ENCODE measurements at places on chromosomes 13 and 19.

DNA sequence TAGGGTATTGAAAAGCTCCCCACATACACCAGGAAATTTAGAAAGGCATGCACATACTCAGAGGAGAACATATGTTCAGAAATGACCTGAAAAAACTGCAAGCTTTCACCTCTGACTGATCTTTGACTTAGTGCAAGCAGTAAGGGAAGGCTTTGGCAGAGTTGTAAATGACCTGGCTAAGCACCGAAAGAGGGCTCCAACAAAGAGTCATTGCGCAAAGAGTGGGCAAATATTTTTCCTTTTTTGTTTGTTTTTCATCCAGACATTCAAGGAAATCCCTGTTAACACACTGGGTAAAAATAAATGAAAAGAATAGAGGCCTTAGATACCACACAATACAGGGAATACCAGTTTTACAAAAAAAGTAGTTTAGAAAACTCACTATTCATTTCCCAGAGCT lies 5.2 kb upstream of the ZNF233 start:
- DNase-seq = no peak

DNA sequence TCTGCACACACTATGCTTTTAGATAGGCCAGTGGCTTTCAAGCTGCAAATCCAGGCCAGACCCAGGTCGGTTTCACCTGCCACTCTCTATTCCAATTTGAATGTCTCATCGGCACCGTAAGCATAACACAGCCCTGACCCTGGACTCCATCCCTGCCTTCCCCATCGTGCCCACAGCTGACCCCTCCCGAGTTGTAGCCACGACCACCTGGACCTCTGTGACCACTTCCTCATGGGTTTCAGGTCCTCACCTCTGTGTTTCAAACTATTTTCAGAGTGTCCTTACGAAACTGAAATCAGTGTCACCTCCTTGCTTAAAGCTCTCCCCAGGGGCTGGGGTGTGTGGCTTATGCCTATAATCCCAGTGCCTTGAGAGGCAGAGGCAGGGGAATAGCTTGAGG lies 9.0 kb upstream of the HSH2D start:
- no peak for DNase-seq

GRCh38 chr13:74889321-74889720 lies 592.6 kb downstream of the TBC1D4 start:
- DNase-seq = no peak

GRCh38 chr19:16338470-16339360 lies 14.1 kb downstream of the KLF2 start:
- DNase-seq = peak; percentile 92

DNA sequence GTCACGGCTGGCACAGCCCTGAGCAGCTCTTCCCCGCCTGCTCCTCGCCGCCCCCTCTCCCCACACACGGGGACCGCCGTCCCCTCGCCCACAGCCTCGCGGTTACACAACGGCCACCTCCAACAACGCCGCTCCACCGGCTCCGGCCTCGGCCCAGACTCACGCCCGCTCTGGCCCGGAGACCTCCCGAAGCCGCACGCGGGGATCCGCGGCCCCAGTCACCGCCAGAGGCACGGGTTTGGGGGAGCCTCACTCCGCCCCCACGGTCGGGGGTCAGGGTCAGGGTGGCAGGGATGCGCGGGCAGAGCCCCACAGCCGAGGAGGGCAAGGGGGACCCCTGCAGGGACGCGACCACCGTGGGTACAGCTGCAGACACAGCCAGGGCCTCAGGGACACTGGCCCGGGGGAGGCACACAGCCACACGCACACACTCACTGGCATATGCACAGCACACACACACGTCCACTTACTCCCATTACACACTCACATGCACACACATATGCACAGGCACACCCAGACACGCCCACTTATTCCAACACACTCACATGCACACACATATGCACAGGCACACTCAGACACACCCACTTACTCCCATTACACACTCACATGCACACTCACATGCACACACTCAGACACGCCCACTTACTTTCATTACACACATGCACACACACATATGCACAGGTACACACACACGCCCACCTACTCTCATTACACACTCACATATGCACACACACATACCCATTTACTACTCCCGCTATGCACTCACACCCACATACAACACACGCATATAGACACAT lies 1.6 kb downstream of the TTYH1 start:
- no peak for DNase-seq

GRCh38 chr19:38664503-38665211 lies 17.2 kb downstream of the ACTN4 start:
- DNase-seq = no peak

- peak; percentile 19 for DNase-seq
Observed at GRCh38 chr13:84607261-84608013, 725.2 kb upstream of the SLITRK1 start.

GRCh38 chr19:17264641-17264979 lies at the start of gene USHBP1:
Gene USHBP1, minus strand, starts transcription at chr19:17264745. Its CDS starts 446 bp downstream, at chr19:17264299.
- DNase-seq = no peak

DNA sequence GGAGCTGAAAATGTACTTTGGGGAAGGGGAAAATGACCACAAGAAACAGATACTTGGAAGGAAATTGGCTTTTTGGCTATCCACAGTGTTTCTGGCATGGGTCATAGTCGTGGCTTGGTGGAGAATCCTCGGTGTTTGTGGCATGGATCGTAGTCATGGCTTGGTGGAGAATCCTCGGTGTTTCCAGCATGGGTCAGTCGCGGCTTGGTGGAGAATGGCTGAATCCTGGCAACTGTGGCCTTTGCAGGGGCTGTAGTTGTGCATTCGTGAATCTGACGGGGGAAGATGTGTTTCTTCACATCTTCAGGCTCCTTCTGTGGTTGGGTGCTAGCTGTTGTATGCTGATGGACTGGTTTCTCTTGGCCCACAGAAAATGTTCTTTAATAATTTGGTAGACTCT lies 61.7 kb upstream of the MCF2L start:
- no peak for DNase-seq

GRCh38 chr19:34171539-34171876 lies 796 bp upstream of the LSM14A start:
- DNase-seq = no peak

- DNase-seq = no peak
Observed at GRCh38 chr13:94413598-94413944, 65.9 kb downstream of the DCT start.

- no peak for DNase-seq
Observed at GRCh38 chr19:23404676-23405075, 9.4 kb upstream of the ZNF91 start.

DNA sequence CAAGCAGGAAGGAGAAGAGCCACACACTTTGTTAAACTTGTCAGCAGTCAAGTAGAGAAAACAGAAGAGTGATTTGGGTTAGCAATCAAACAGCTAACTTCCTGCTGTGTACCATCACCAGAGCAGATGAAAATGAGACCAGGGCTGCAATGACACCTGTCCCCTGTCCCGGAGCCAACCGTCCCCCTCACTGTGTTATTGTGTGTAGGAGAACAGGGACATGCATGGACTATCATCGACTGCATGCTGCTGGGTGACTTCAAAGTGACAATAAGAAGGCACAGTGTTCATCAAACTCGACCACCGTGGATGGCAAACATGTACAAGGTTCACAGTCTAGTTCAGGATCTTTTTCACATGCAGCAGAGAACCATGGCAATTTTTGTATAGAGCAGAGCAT lies 94.0 kb upstream of the SLC15A1 start:
- DNase-seq = no peak

- no peak for DNase-seq
Observed at GRCh38 chr13:39324806-39325311, 278.1 kb downstream of the LHFPL6 start.

- DNase-seq = no peak
Observed at GRCh38 chr13:96771486-96772367, 222.5 kb downstream of the OXGR1 start.

GRCh38 chr19:38596057-38596981 lies 21.4 kb downstream of the MAP4K1 start:
- DNase-seq = peak; percentile 90

GRCh38 chr19:54644056-54644455 lies 13.8 kb downstream of the LILRB1 start:
- DNase-seq = no peak

DNA sequence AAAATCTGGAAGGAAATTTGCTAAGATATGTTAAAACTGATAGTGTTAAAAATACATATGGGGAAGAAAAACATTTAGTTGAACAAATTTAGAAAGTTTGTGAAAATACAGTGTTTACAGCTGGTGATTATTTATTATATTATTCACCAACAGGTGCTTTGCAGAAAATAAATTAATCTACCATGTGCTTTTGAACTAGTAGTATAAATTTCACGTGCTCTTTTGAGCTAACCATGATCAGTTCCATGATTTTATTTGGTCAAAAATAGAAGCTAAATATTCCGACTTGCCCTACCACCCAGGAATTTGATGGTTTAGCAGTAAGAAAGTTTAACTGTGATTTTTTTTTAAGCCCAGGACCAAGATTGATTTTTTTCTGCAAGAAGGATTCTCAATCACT lies 113.3 kb downstream of the SPRY2 start:
- no peak for DNase-seq

DNA sequence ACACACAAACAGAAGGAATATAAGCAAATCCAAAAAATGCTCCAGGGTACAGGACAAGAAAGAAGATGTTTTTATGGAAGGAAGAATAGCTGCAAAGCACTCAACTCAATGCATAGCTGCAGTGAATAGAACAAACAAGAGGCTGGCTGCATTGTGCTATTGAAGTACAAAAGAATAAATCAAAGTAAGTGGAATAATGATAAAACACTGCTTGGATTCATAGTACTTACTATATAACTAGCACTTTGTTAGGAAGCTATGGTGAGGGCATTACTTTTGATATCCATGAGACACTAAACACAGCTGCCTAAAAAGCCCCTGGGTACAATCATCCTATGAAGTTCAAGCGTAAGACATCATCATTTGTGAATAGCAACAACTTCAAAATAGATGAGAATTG lies 350.1 kb downstream of the PCDH9 start:
- no peak for DNase-seq

DNA sequence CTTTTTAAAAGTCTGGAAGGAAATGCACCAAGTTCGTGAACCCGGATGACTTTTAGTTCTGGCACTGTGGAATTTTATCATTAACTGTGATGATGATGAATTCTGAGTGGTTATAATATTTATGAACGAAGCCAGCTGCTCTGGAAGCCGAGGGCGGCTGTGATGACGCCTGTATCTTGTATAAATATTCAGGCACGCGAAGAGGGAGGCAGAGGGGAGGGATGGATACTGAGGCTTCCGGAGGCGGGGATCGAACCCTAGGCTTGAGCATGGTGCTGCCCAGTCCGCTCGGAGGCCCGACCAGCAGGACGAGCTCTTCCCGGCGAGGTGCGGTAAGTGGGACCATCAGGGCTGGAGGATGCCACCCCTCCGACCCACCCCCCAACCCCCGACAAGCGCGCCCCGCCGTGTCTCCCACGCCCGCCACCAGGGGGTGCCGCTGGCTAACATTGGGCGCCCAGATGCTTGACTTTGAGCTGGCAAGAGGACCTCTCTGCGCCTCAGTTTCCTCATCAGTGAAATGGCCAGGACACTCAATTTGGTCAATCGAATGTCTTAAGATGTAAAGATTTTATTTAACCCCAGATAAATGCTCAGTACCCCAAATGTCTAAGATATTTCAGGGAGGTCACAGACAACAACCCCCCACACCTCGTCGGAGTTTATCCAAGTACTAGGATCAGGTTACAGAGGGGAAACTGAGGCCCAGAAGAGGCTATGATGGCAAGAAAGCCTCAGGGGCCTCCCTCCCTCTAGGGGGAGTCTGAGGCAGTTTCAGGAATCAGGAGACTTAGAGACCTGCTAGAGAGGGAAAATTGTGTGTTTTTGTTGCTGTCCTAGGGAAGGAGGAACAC lies 4.5 kb upstream of the RAB3A start:
- DNase-seq = no peak

GRCh38 chr19:47682939-47683338 lies 30.3 kb upstream of the EHD2 start:
- no peak for DNase-seq

DNA sequence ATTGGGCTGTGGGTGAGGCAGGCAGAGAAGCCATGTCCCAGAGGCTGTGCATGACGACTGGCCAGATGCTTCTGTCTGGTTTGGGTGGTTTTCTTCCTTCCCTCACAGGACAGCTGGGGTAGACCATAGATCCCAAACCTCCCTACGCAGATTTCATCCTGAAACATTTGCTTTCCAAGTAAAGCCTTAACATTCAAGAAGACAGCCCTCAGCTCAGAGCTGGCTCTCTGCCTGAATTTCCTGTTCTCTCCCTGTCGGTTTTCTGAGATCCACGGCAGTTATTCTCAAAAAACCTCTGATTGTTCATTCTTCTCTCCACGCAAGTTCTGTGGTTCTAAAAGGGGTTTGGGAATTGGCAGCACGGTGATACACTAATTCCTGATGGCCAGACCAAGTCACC lies 25.3 kb downstream of the UQCRFS1 start:
- DNase-seq = no peak

GRCh38 chr13:41193469-41193868 lies 900 bp downstream of the KBTBD7 start:
- DNase-seq = no peak

GRCh38 chr13:31476753-31477152 lies 262.6 kb upstream of the RXFP2 start:
- DNase-seq = no peak

GRCh38 chr19:56955637-56956216 lies 115.2 kb upstream of the PEG3 start:
- DNase-seq = no peak

GRCh38 chr19:2685204-2685704 lies 17.2 kb downstream of the GNG7 start:
- DNase-seq = no peak

DNA sequence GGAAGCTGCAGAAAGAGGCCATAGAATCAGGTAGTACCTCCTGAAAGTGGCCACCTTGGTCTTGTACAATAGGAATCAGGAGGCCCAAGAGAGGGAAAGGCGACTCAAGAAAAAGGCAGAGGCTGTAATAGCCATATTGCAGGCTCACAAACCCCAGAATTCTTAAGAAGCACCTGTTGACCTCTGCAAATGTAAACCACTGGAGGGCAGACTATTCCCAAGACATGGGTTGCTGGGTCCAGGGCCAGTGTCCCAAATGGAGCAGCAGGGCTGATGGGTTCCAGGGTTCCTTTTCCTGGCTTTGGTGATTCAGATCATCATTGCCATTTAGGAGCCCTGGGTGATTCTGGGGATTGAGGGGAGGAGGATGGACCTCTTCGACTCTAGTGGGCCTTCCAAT lies 167.6 kb downstream of the B3GLCT start:
- no peak for DNase-seq

GRCh38 chr19:11031421-11032070 lies 57.7 kb upstream of the LDLR start:
- no peak for DNase-seq

DNA sequence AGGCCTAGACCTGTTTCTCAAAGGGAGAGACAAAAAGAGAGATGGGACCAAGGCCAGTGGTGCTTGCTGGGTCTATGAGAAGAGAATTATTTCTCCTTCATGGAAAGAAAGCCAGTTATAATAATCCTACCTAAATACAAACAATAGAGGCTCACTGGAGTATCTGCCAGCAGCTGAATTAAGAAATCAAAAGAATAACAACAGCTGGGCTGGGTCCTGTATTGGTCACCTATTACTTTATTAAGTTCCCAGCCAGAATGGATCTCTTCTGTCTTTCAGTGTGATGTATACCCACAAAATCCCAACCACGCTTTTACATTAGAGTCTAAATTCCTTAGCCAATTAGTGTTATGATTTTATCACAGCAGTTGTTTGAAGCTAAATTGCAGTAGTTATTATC lies 297.8 kb upstream of the DACH1 start:
- no peak for DNase-seq

GRCh38 chr19:16441661-16442162 lies 30.1 kb downstream of the EPS15L1 start:
- peak; percentile 37 for DNase-seq

- peak; percentile 39 for DNase-seq
Observed at GRCh38 chr13:75469047-75469446, 12.9 kb downstream of the TBC1D4 start.

- no peak for DNase-seq
Observed at GRCh38 chr19:18456974-18457373, 19.0 kb upstream of the ISYNA1 start.

All from Caki2 (cell line).